ENCODE measurements at places on chromosomes 11 and 22.

GRCh38 chr11:130449996-130450769 lies 1.7 kb downstream of the ADAMTS15 start:
- peak; percentile 39 for DNase-seq

DNA sequence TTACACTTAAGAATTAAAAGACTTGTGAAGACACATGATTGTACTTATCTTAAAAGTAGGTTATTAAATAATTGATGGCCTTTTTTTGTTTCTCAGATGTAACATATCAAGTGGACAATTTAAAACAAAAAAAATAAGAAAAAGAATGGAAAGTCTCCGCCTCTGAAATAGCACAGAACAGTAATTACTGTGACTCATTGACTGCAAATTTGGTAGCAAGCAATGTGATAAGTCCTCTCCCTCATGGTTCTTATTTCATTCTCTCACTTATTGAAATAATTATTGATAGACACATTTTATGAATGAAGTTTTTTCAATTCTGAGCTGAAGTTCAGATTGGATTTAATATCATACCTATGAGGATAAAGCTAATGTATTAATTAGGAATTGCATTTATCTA lies 717.9 kb upstream of the LUZP2 start:
- peak; percentile 41 for DNase-seq

DNA sequence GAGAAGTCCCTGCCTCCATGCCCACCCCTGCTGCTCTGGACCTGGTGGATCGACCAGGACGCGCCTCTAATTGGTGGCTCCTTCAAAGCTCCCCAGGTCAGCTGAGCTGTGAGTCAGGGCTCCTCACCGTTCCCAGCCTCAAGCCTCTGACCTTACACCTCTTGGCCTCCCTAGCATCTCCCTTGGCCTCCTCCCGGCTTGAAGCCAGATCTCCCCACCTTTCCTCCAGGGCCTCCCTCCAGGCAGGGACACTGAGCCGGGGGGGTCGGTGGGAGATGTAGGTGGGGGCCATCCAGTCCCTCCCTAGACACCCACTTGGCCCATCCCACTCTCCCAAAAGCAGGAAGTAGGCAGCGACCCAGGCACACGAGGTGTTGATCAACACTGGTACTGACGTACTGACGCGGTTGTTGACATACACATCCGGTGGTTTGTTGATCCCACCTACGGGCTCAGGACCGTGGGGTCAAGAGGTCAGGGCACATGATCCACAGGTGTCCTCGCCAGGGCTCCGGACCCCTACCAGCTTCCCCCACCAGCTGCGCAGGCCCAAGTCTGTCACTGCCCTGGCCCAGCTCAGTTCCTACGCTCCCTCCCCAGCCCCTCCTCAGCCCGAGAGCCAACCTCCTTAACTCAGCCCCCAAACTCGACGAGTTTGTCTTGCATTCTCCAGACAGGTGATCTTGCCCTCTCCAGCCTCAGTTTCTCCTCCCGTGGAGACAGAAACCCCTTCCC lies 802 bp downstream of the ATG2A start:
- peak; percentile 63 for DNase-seq

DNA sequence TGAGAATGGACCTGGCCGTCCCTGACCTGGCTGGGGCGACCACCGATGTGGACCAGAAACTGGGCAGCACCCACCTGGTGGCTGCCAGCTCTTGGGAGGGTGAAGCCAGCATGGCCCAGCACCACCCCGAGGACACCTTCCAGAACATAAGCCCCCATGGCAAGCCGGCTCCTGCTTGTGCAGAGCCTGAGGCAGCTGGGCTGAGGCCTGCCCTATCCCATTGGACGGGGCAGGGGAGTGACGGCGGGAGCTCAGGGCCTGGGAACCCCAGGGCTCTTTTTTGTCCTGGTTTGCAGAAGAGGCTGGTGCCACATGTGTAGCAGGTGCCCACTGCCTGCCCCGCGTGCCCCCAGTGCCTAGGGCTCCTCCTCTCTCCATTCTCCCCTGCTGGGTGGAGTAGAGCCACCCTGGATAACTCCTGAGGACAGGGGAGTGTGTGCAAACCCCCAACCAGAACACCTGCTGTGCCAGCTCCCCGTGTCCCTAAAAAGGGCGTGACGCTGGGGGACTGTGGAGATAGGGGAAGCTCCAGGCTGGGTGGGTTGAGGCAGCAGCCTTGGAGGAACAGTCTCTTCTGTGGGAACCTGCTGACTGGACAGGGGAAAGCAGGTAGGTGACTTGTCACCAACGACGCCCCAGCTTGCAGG lies 11.9 kb downstream of the DUSP8 start:
- DNase-seq, result no peak

GRCh38 chr11:131609337-131609736 lies 238.9 kb downstream of the NTM start:
- peak; percentile 95 for DNase-seq

DNA sequence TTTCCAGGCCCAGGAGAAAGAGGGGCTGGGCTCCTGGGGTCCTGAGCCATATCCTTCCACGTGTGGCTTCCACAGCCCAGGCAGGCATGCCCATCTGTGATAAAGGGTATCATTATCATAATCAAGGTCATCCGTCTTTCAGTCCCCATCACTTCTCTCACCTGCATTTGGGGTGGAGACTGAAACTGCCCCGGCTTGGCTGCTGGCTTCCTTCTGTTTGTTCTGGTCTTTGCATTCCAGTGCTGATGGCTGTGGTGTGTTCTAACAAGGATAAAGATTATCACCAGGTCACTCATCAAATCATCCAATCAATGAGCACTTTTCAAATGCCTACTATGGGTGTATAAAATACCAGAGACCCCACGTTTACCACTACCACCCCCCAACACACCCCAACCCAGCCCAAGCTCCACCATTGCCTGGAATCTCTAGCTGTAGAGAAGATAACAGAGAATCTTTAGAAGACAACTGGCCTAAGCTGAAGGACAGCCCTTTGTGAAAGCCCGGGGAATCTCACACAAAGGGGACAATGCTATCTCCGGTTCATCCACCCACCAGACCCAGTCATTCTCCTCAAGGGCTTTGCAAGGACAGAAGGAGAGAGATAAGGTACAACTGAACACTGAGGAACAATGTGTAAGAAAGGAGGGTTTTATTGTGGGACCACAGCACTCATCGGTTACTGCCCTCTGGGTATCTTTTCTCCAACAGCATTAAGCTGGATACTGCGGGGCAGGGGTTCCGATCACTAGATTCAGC lies 54.9 kb downstream of the AHNAK start:
- DNase-seq, result no peak

GRCh38 chr22:22847241-22847640 lies 40.4 kb upstream of the IGLL5 start:
- DNase-seq, result no peak

DNA sequence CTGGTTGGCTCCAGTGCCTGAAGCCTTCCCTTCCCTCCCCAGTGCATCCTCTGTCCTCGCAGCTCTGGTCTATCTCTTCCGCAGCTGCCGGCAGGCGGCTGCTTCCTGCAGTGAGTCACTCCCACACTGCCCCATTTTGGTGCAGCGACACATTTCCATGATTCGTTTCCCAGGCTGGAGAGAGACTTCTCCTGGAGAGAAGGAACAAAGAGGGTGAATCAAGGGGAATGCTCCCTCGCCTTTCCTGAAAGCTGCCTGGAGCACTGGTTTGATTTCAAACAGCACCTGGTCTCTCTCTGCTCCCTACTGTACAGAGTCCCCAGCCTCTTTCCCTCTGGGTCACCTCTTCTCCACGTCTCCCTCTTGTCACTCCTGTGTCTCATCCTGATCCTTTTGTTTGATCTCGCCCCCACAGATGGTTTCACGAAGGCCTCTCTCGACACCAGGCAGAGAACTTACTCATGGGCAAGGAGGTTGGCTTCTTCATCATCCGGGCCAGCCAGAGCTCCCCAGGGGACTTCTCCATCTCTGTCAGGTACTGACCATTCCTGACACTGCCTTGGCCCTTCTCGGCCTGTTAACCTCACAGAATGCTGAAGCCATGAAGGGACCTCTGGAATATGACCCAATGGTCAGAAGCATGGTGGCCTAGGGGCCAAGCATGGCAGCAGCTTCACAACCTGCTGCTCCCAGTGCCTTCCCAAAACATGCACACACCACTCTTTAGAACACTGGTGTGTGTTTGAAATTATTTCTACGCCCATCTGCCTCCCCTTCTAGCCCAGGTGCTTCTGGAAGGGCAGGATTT lies at the start of gene TMA7B:
Gene TMA7B, plus strand, starts transcription at position 758 of the 808 bp plus-strand sequence. CDS start 3,978 bp downstream, outside the sequence.
- peak; percentile 55 for DNase-seq

GRCh38 chr11:83158357-83158786 lies 1.4 kb downstream of the PCF11 start:
- DNase-seq, result peak; percentile 31

DNA sequence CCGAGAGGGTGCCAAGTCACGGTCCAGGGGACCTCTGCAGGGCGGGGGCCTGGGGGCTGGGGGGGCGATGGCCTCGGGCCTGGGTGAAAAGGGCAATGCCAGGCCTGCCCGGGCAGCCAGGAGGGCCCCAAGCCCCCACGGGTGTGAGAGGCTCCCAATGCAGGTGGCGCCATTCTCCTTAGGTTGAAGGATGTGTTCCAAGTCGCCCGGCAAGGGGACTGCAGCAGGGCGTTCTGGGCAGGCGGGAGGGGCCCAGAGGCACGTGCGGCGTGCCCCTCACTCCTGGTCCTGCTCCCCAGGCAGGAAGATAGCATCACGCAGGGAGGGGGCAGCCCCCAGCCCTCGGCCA lies 730 bp upstream of the TNNI2 start:
- no peak for DNase-seq

- no peak for DNase-seq
Measured at GRCh38 chr11:66842501-66842895, 743 bp upstream of the RCE1 start.

GRCh38 chr22:41146573-41146972 lies 54.2 kb downstream of the EP300 start:
- DNase-seq, result no peak

GRCh38 chr11:46001448-46001914 lies 79.0 kb downstream of the LARGE2 start:
- DNase-seq, result peak; percentile 80

- no peak for DNase-seq
Measured at GRCh38 chr22:20455709-20456063, 18.1 kb upstream of the SCARF2 start.

GRCh38 chr11:75523811-75524664 lies 1.7 kb downstream of the GDPD5 start:
- no peak for DNase-seq

GRCh38 chr11:11171854-11172253 lies 181.2 kb downstream of the CSNK2A3 start:
- no peak for DNase-seq

DNA sequence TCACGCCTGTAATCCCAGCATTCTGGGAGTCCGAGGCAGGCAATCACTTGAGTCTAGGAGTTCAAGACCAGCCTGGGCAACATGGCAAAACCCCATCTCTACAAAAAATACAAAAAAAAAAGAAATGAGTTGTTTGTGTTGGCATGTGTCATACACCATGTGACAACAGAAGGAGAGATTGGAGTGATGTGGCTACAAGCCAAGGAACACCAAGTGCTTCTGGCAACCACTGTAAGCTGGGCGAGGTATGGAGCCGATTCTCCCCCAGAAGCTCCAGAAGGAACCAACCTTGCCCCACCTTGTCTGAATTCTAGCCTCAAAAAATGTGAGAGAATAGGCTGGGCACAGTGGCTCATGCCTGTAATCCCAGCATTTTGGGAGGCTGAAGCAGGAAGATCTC lies 39.1 kb upstream of the SLC35C1 start:
- no peak for DNase-seq

DNA sequence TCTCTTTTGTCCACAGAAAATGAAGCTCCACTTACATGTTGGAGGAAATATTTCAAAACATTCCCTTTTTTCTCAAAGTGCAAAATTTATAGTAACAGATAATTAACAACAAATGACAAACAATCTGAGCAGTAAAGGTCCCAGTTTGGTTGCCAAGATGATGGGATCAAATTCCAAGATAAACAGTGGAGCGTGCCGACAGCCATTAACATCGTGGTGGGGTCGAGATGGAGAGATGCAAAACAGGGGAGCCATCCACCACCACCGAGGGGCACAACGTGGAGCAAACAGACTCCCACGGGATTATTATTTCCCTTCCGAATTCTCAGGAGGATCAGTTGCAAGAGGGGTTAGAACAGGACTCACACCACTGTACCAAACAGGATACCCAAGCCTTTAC lies 17.2 kb downstream of the MPPED2 start:
- DNase-seq, result no peak

GRCh38 chr11:43784866-43785265 lies 95.8 kb upstream of the ALKBH3 start:
- DNase-seq, result no peak

- DNase-seq, result peak; percentile 40
Measured at GRCh38 chr22:50058906-50059880, 1.1 kb upstream of the TTLL8 start.

DNA sequence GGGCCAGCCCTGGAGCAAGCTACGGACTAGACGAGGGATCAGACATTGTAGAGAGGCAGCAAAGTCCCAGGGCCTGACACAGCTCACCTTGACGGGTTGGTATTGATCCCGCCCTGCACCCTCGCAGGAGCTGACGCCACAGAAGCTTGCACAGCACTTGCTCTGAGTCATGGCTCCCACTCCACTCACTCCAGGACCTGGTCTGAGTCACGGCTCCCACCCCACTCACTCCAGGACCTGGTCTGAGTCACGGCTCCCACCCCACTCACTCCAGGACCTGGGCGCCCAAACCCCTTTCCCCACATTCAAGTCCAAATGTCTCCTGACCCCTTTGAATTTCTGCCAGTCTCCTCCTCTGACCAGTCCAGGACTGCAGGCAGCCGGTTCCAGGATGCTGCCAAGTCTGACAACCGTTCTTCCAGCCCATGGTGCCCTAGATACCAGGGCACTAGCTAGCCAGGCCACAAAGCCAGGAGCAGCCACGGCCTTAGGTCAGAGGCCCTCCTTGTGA lies 6.0 kb upstream of the PNPLA5 start:
- DNase-seq, result peak; percentile 68

- DNase-seq, result no peak
Measured at GRCh38 chr11:26285608-26286007, 46.3 kb upstream of the ANO3 start.

GRCh38 chr11:31651822-31652221 lies 142.3 kb downstream of the ELP4 start:
- no peak for DNase-seq

- no peak for DNase-seq
Measured at GRCh38 chr22:26671317-26672059, 14.1 kb downstream of the MIAT start.

- DNase-seq, result no peak
Measured at GRCh38 chr11:86447763-86448480, 73.2 kb downstream of the CCDC81 start.

GRCh38 chr11:103959279-103959942 lies 77.0 kb upstream of the DDI1 start:
- DNase-seq, result peak; percentile 40
